ENCODE measurements at places on chromosomes 11 and 22.

DNA sequence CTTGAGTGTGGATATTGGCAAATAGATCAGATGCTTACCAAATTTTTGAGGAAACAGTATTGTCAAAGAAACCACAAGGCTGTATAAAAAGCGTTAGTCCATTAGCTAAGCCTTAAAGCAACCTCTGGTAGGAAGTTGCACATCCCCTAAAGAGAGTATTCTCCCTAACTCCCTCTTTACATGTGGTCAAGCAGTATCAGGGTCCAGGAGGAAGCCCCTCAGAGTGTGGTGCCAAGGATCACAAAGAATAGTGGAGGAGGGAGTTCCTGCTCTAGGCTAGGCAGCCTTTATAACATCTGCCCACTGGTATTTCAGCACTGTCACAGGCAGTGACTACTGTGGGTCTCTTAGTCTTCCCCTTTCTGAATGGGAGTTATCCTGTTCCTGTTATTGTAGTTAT is 18.8 kb upstream of the AMPD3 start:
- DNase-seq, result no peak

DNA sequence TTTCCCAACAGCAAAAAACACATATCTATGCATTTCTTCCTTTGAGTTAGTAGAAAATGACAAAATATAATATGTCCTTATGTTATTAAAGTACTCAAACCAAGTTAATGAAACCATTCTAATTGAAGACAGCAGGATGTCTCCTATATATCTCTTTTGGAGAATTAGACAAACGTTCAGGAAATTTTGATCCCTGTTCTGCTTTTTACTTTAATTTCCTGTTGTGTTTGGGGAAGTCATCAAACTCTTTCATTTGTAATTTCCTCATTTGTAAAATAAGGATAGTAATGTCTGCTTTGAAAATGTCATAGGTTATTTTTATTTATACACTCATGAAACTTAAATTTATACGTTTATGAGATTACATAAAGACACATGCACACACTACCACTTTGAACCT is 281.8 kb upstream of the ANO5 start:
- DNase-seq, result no peak

GRCh38 chr22:37627545-37627944 is 11.9 kb upstream of the SH3BP1 start:
- peak; percentile 65 for DNase-seq

DNA sequence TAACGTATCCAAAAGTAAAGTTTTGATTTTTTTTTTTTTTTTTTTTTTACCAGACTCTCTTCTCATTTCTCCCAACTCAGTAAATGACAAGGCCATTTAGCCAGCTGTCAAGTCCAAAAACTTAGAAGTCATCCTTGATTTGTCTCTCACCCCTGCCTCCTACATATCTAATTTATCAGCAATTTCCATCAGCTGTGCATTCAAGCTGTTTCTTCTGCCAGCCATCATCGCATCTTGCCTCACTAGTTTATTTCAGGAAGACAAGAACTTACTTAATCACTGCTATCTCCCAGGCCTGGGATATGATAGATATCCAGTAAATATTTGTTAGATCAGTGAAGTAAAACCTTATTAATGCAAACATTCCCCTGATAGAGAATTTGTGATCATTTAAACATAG is 47.6 kb downstream of the SCGB1A1 start:
- no peak for DNase-seq

GRCh38 chr11:60069450-60069849 is 13.0 kb downstream of the MS4A3 start:
- DNase-seq, result no peak

DNA sequence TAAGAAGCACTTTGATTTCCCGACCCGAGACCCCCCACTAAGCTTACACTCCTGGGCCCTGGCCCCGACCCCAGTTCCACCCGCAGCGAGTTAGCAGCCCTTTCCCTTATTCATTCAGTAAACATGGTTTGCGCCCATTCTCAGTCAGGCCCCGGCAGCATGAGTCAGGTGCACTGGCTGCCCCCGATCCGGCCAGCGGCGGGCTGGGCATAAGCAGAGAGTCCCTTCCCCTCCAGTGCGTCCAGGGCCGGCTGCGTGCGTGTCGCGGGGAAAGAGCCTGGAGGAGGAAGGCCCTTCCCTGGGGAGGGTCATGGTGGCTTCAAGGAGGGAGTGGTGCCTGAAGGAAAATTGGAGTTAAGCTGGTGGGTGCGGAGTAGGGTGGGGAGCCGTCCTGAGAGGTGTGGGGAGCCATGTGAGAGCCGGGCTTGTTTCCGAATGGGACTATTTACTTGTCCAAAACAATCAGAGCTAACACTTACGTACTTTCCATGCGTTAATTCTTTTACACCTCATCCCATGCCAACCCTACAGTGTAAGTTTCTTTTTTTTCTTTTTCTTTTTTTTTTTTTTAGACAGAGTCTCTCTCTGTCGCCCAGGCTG is 657 bp downstream of the IGHMBP2 start:
- peak; percentile 22 for DNase-seq

- DNase-seq, result no peak
These were observed 36.0 kb downstream of the TTLL1 start for GRCh38 chr22:43053176-43053575.

DNA sequence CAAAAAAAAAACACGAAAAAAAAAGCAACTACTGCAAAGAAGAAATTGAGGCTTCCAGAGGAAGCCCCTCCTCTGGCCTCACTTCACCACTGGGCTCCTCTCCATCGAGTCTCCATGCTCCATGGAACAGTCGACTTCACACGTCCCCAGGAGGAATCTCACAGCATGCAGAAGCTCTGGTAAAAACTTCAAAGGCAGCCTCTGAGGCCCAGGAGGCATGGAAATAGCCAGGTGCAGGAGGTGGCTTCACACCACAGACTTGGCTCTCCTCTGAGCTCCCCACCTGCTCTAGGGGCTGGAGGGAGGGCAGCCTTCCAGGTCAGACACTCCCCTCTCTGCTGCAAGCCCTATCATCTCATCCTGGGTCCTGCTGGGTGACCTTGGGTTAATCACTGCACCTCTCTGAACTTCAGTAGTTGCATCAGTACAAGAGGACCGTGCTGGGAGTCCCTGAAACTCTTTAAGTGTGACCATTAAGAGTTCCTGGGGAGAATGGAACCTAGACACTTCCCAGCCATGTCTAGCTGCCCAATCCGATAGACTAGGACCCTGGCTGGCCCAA is 8.2 kb downstream of the PDE2A start:
- no peak for DNase-seq

GRCh38 chr11:73216465-73216864 is 1.6 kb upstream of the P2RY2 start:
- no peak for DNase-seq

DNA sequence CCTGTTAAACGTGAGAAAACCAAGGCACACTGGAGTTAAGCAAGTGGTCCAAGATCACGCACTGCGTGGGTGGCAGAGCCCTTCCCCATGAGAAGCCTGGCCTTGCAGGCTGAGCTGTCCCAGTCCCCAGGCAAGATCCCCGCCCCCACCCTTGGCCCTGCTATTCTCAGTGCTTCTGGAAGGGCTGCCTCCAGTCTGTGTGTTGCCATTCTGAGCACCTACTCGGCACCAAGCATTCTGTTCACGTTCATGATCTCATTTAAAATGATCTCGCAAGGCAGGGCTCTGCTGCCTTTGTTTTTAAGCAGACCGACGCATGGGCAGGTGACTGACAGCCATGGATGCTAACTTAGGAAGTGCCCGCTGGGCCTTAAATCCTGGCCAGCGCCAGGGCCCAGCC is 62.8 kb downstream of the PHF21B start:
- no peak for DNase-seq

DNA sequence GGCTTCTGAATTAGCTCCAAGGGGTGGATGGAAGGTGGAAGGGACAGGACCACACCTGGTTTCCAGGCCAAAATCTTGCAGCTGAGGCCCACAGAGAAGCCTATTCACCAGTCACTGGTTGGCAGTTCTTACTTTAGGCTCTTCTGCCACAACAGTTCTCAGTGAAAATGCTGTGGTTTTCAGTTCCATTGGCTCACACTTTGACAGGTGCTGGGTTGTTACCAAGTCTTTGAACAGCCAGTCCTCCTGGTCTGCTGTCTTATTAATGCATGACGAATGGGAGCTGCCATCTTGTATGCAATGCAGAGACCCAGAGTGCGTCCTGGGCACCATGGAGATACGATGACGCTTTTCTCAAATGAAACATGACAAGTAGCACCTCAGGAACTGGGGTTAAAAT is 232.0 kb upstream of the ZBED5 start:
- DNase-seq, result no peak

- no peak for DNase-seq
These were observed 396.2 kb downstream of the BUD13 start for GRCh38 chr11:116376547-116376946.

DNA sequence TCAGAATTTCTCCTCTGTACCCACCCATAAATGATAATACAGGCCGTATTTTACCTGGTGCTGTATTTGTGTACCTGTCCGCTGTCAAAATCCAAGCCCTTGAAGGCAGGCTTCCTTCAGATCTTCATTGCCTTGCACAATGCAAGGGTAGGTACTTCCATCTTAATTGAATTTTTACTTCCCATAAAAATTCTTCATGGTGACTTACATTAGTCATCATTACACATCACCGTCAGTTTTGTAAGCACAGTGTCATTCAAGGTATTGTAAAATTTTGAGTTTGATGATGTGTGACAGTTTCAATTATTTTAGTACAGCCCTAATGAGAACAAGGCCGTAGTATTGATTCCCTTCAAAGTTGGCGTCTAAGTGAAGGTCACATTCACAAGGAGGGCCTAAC is 770 bp upstream of the TSG101 start:
- peak; percentile 7 for DNase-seq

DNA sequence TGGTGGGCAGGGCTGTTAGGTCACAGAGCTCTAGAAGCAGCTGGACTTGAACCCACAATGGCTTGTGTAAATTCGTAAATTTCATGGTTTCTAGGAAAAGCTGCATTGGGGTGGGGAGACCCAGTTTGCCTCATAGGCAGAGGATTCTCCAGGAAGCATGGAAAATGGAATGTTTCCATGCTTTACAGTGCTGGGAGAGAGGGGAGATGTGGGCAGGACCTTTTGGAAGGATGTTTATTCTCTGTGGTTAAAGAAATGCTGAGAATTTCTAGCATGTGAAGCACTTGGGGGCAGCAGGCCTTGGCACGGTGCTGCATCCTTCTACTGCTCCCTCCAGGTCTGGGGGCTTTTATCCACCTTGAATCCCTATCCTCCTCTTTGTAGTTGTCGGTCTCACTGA is 46.3 kb downstream of the TRAF6 start:
- DNase-seq, result no peak

- DNase-seq, result peak; percentile 46
These were observed 5.9 kb upstream of the ADORA2A start for GRCh38 chr22:24421428-24421931.

GRCh38 chr22:36222887-36223450 is 16.4 kb downstream of the APOL2 start:
- DNase-seq, result no peak

DNA sequence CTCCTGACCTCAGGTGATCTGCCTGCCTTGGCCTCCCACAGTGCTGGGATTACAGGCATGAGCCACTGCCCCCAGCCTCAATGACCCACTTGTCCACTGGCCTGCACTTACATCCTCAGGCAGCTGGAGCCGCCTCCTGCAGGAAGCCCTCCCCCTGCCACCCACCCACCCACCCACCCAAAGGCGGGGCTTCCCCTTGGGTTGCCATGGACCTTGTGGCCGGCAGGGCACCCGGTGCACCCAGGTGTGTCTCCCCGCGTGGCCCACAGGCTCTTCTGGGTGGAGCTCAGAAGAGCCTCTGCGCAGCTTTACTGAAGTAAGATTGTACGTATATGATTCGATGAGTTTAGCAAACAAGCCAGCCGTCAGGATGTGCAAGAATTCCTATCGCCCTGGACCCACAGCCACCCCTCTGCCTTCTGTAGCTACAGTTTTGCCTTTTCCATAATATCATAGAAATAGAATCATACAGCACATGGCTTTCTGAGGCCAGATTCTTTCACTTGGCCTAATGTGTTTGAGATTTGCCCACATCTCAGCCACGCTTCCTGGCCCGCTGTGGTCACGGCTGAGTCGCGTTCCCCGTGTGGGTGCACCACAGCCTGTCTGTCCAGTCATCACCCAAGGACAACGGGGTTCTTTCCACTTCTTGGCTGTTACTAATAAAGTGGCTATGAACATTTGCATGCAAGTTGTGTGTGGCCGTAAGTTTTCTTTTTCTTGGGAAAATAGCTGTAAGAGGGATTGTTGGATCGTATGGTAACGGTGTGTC is 5.3 kb upstream of the BRSK2 start:
- no peak for DNase-seq

DNA sequence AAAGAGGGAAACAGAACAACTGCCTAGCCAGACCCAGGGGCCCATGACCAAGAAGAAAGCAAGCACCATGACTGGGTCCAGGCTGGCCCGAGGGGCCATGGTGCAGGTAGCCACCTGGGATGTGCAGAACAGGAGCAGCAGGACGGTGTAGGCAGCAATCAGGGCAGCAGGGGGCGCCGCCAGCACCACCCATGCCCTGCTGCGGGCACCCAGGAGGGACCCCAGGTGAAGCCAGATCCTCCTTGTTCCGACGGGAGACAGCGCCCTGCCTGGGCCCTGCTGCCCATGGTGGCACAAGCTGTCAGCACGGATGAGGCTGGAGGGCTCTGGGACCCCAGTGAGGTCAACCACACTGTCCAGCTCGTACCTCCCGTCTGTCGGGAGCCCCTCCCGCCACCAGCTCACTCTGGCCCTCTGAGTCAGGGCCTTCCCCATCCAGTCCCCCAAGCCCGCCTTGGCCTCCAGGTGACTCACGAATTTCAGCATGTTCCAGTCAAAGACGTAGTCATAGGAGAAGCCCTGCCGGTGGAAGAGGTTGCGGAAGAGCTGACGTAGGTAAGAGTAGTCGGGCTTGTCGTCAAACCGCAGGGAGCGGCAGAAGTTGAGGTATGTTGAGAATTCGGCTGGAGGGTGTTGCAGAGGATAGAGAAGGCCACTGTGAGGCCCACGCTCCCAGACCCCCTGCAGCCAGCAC is 18.8 kb downstream of the CSNK1E start:
- peak; percentile 47 for DNase-seq

DNA sequence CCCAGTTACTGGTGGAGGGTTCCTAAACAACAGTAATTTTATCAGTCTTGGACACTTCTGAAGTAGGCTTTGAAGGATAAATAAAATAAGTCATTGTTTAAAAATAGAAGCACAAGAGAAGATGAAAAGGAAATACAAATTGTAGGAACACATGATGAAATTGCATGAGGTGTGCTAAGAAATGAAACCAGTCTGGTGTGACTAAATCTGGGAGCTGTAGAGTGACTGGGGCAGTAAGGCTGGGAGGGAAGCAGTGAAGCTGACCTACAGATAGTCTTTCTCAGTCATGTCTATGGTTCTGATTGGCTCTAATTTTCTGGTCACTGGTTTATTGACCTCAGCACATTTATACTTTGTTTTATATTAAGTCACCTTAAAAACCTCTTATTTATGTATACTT is 139.1 kb downstream of the SLC17A6 start:
- DNase-seq, result no peak

All from activated CD4-positive, alpha-beta T cell treated with anti-CD3 and anti-CD28 coated beads, Interleukin-10, Interleukin-2, amounts not matched to agents 100 ng/mL and 50 ng/mL, durations not matched to agents 16 hours and 8 hours (primary cell).